ENCODE measurements at places on chromosomes 5 and 9. TPM values are rescaled to one million over a fixed set of nuclear protein-coding genes. Genes with fewer than 3 reads are reported as not detected.

- DNase-seq, result no peak
- no peak overlapping the region for H3K4me3 ChIP-seq
- no peaks in the 10 kb centered on the region for H3K27me3 ChIP-seq
- H3K4me1 ChIP-seq, result no peaks in the 10 kb centered on the region
Observed at GRCh38 chr5:19577882-19578281, 410.1 kb downstream of the CDH18 start.

DNA sequence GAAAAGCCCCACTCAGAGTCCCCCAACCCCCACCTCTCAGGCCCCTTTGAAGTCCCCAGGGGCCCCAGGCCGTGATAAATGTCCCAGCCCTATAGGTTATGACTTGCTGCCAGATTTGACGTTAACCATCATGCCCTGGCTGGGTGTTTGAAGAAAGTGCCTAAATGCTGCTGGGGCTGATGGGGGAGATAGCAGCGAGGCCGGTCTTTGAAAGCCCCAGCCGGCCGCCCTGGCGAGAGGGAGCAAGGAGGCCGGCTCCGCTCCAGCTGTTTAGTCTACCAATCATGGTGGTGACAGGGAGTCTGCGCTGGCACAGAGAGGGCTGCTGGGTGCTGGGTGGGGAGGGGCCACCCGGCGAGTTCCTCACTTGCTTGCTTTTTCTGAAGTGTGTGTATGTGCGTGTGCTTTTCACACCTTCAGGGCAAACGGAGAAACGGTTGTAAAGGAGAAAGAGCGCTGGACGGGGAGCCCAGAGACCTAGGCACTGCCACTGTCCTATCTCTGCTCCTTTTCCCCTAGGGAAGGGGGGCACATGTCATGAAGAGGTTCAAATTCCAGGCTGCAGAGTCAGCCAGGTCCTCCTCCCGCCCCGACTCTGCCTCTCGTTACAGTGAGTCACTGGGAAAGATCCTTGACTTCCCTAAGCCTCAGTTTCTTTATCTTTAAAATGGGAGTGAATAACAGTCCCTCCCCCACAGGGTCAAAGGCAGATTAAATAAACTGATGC is 126.1 kb upstream of the HAND1 start:
- peaks cover 4% of the 10 kb centered on the region for H3K4me1 ChIP-seq
- H3K27me3 ChIP-seq, result peaks cover 39% of the 10 kb centered on the region
- no peak overlapping the region for H3K4me3 ChIP-seq
- H3K27ac ChIP-seq, result no peak overlapping the region

GRCh38 chr5:138463419-138464007 is 1.8 kb upstream of the EGR1 start:
- peaks cover 14% of the 10 kb centered on the region for H3K4me1 ChIP-seq
- DNase-seq, result peak; percentile 41
- H3K27ac ChIP-seq, result peak overlapping the region; percentile 99
- H3K36me3 ChIP-seq, result no peaks in the 10 kb centered on the region
- H3K27me3 ChIP-seq, result no peaks in the 10 kb centered on the region

Gene PLAC8L1
- total RNA-seq, result not detected

Gene CDH12
- total RNA-seq, result not detected

Gene TMEM215
- total RNA-seq, result not detected

Gene FCN1
- total RNA-seq, result 0.41 TPM
